ENCODE measurements at places on chromosomes 2 and 18.
A peak's percentile ranks its signal among the peaks of the same experiment; 100 is the strongest.

DNA sequence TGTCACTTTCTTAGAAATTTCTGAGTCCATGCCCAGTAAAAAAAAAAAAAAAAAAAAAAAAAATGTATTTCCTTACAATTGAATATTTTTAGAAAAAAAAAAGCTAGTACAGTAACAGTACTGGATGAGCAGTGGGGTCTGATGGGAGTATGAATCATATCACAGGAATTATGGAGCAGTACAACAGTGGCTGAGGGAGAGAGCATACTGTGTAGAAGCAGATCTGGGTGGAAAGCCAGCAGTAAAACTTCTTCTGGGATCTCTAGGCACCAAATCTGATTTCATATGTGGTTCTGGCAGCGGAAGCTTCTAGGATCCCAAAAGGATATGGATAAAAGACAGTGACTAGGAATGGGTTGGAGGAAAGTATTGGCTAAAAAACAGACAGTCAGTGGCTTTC lies 414.9 kb upstream of the FSHR start:
- no peaks in the 10 kb centered on the region for H3K27me3 ChIP-seq
- no peak for DNase-seq
- no peak overlapping the region for H3K4me3 ChIP-seq
- H3K27ac ChIP-seq = no peak overlapping the region

DNA sequence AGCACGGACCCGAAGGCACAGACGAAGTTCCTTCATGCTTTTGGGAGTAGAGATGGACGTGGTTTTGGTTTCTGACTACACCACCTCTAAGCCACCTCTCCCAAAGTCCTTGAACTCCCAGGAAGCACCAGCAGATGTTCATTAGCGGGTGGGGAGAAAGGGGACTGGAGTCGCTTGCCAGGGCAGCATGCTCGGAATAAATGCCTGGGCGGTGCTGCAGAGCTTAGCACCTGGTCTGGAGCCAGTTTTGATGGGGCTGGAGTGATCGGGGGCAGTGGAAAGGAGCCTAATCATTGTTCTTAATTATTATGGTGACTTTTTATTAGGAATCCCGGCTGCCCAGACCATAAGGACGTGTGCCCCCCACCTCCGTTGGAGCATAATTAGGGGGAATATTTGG lies 220.8 kb downstream of the TFCP2L1 start:
- no peaks in the 10 kb centered on the region for H3K4me1 ChIP-seq
- no peaks in the 10 kb centered on the region for H3K36me3 ChIP-seq
- H3K27ac ChIP-seq = no peak overlapping the region
- H3K27me3 ChIP-seq = peaks cover 2% of the 10 kb centered on the region
- no peak for DNase-seq

- no peaks in the 10 kb centered on the region for H3K4me1 ChIP-seq
- H3K36me3 ChIP-seq = no peaks in the 10 kb centered on the region
- no peaks in the 10 kb centered on the region for H3K27me3 ChIP-seq
Measured at GRCh38 chr2:177830881-177831386, 241.6 kb downstream of the PDE11A start.

- H3K36me3 ChIP-seq = no peaks in the 10 kb centered on the region
- H3K4me1 ChIP-seq = no peaks in the 10 kb centered on the region
- H3K27ac ChIP-seq = no peak overlapping the region
- no peak for DNase-seq
- peaks cover 1% of the 10 kb centered on the region for H3K27me3 ChIP-seq
Measured at GRCh38 chr2:234861841-234862735, 89.7 kb upstream of the SH3BP4 start.

- H3K27me3 ChIP-seq = peaks cover 2% of the 10 kb centered on the region
- H3K27ac ChIP-seq = no peak overlapping the region
- H3K4me1 ChIP-seq = no peaks in the 10 kb centered on the region
- peak overlapping the region; percentile 58 for H3K4me3 ChIP-seq
- H3K36me3 ChIP-seq = no peaks in the 10 kb centered on the region
- DNase-seq = no peak
Measured at GRCh38 chr18:76208678-76209306, 286.2 kb downstream of the ZNF516 start.

DNA sequence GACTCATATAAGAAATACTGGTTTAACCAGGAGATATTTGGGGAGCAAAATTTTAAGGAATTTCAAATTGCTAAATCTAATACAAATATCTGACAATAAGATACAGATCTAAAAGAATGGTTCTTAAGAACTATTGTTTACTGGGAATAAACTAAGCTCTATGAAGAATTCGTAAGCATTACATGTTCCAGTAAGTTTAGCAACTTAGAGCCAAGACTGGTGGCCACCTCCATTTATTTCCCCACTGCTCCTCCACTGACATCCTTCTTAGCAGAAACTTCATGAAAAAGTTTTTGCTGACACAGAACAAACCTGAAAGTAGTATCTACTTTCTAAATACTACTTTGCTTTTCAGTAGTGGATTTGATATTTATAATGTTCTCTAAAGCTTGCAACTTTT lies 83.0 kb downstream of the ACSL3 start:
- H3K4me1 ChIP-seq = peaks cover 3% of the 10 kb centered on the region
- no peak for DNase-seq
- H3K27me3 ChIP-seq = peaks cover 2% of the 10 kb centered on the region
- H3K4me3 ChIP-seq = no peak overlapping the region
- H3K27ac ChIP-seq = no peak overlapping the region
- peaks cover 13% of the 10 kb centered on the region for H3K36me3 ChIP-seq

- no peak overlapping the region for H3K4me3 ChIP-seq
- H3K27me3 ChIP-seq = peaks cover 6% of the 10 kb centered on the region
- no peaks in the 10 kb centered on the region for H3K4me1 ChIP-seq
- no peak for DNase-seq
Measured at GRCh38 chr2:240277073-240277806, 136.8 kb upstream of the OTOS start.

DNA sequence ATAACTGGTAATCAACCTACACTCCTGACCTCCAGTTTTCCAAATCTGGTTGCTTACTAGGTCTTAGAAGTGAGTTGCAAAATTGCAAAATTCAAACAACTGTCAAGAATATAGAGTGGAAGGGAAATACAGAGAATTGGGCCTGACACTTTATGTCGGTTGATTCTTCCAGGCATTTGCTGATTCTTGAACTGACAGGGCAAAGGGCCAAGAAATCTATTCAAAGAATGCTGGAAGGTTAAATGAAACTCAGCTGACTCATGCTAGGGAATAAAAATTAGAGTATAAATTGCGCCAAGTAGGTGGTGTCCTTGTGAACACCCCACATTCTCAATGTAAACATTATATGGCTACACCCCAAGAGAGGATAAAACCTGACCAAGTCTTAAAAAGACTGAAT lies 21.5 kb upstream of the ZSCAN30 start:
- no peak overlapping the region for H3K27ac ChIP-seq
- no peaks in the 10 kb centered on the region for H3K27me3 ChIP-seq
- DNase-seq = no peak

DNA sequence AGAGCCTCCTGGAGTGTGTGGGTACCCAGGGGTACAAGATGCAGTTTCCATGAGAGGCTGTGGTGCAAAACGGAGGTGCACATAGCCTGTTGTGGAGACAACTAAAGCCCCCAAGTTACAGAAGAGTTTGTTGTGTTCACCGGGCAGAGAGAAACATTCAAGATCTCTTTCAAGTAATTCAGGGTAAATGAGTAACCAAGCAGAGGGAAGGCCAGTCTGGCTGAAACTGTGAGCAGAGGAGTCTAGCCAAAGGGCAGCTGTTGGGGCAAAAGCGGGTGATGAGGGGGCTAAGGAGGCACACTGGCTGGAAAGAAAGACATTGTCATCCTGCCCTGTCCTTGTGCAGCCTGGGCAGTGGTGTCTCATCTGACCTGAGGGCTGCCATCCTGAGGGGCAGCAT lies 52.0 kb downstream of the CXCR4 start:
- H3K4me3 ChIP-seq = no peak overlapping the region
- H3K27me3 ChIP-seq = peaks cover 7% of the 10 kb centered on the region
- no peak overlapping the region for H3K27ac ChIP-seq
- no peaks in the 10 kb centered on the region for H3K36me3 ChIP-seq
- peaks cover 2% of the 10 kb centered on the region for H3K4me1 ChIP-seq
- no peak for DNase-seq

DNA sequence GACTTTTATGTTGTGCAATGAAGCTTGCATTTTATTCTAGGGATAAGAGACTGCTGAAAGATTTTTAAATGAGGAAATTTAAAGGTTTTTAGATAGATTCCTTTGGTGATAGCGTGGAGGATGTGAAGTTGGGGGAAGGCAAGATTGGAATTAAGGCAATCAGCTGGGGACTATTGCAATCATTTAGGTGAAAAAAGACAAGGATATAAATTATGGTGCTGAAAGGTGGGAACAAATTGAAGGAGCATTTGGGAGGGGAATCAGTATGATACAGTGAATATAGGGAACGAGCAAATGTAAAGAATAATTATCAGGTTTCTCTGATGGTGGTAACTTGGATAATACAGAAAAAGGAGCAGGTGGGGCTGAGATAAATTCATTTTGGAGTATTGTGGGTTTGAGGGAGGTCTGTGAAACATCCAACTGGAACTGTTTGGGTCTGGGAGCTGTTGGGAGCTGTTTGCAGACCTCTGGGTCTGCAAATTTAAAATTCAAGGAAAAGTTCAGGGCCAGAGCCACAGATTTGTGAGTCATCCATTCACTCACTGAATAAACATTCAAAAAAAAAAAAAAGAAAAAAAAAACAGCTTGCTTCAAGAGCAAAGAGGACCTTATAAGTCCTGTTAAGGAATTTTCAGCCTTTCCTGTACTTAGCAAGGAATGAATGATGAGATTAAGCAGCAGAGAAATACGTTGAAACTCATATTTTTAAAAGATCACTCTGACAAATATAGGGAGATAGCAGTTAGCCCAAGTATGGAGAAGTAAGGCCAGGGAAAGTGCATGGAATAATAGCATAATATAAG lies 257.5 kb upstream of the FN1 start:
- no peak overlapping the region for H3K4me3 ChIP-seq
- H3K4me1 ChIP-seq = no peaks in the 10 kb centered on the region
- H3K36me3 ChIP-seq = peaks cover 5% of the 10 kb centered on the region
- H3K27me3 ChIP-seq = peaks cover 2% of the 10 kb centered on the region

- no peaks in the 10 kb centered on the region for H3K4me1 ChIP-seq
- no peak overlapping the region for H3K27ac ChIP-seq
Measured at GRCh38 chr2:106314444-106314843, 120.3 kb upstream of the UXS1 start.

- H3K27ac ChIP-seq = peak within 1 kb of the TSS; percentile 91
- peak; percentile 85 for DNase-seq
- peak within 1 kb of the TSS; percentile 84 for H3K4me3 ChIP-seq
- no peaks in the 10 kb centered on the region for H3K36me3 ChIP-seq
Measured at GRCh38 chr2:84516234-84516986, at the start of gene DNAH6. DNAH6 (plus strand) TSS chr2:84516498; CDS start chr2:84517827, 1,329 bp downstream.

DNA sequence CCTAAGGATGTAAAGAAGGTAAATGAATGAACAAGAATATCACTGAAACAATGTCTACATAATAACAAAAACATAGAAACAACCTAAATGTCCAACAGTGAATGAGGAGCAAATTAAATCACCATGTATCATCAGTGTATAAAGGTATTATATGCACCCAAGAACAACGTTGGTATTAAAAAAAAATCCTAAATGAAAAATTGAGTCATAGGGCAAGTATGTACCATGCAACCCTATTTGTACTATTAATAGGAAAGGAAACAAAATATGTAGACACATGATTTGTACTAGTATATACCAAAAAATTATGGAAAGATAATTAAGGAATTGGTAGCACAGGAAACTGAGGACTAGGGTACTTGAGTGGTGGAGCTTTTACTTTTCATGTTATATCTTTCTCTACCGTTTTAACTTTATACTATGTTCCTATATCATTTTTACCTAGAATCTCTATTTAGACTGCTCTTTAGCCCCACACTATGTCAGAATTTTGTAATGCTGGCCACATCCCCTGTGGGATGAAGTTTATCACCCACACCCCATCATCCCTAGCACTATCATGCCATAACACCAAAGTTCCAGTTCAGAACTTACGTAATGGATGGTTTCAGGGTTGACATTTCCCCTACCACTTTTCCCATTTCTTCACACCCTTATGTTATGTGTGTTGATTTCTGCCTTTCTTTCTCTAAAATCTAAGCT lies 25.6 kb downstream of the IKZF2 start:
- H3K4me3 ChIP-seq = peak overlapping the region; percentile 66
- H3K27ac ChIP-seq = peak overlapping the region; percentile 62
- H3K36me3 ChIP-seq = peaks cover 7% of the 10 kb centered on the region

- H3K36me3 ChIP-seq = no peaks in the 10 kb centered on the region
- H3K4me3 ChIP-seq = no peak overlapping the region
- H3K27me3 ChIP-seq = peaks cover 6% of the 10 kb centered on the region
- peaks cover 6% of the 10 kb centered on the region for H3K4me1 ChIP-seq
- no peak for DNase-seq
Measured at GRCh38 chr2:203599509-203599908, 64.4 kb upstream of the RAPH1 start.

GRCh38 chr2:180520921-180521581 lies 459.4 kb upstream of the UBE2E3 start:
- H3K4me1 ChIP-seq = no peaks in the 10 kb centered on the region
- no peak overlapping the region for H3K27ac ChIP-seq
- H3K36me3 ChIP-seq = no peaks in the 10 kb centered on the region
- no peak overlapping the region for H3K4me3 ChIP-seq
- DNase-seq = no peak
- no peaks in the 10 kb centered on the region for H3K27me3 ChIP-seq

DNA sequence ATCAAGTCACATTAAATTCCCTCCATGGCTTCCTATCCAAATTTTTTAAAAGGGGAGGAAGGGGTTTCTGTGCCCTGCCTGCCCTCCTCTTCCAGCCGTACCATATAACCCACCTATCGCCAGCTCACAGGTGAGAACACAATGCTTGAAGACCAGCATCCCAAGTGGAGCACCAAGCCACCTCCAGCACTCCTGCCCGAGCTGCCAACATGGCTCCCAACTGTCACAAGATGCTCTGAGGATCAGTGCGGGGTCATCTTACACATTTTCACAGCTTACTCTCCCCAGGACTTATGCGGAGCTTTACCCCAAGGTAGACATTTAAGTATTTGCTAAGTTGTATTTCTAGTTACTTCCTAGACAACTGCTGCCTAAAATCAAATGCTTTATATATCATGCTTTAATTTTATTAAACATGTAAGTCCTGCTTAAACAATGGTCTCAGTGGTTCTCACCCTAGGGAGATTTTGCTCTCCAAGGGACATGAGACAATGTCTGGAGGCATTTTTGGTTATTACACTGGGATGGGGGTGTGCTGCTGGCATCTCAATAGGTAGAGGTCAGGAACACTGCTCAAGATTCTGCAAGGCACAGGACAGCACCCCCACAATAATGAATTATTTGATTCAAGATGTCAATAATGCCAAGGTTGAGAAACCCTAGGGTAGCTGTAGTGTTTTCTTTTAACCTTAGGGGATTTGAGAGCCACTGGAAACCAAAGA lies 45.8 kb downstream of the SF3B1 start:
- H3K4me3 ChIP-seq = no peak overlapping the region
- H3K27ac ChIP-seq = no peak overlapping the region
- peaks cover 5% of the 10 kb centered on the region for H3K36me3 ChIP-seq
- H3K4me1 ChIP-seq = no peaks in the 10 kb centered on the region

DNA sequence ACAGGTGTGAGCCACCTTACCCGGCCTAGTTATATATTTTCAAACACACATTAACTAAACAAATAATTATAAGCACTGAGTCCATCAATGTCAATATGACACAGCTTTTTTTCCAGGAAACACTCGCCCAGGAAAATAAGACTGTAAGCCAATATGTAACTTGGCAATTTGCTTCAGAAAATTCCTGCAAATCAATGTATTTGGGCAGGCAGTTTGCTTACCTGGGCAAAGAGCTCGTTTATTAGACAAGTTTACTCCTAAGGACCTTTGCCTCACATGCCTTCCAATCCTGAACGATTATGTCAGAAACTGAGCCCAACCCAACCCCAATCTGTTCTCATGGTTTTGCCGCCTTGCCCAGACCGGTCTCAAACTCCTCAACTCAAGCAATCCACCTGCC lies 34.7 kb upstream of the NDUFV2 start:
- H3K27me3 ChIP-seq = no peaks in the 10 kb centered on the region
- H3K4me1 ChIP-seq = no peaks in the 10 kb centered on the region
- no peaks in the 10 kb centered on the region for H3K36me3 ChIP-seq
- DNase-seq = no peak
- no peak overlapping the region for H3K27ac ChIP-seq
- no peak overlapping the region for H3K4me3 ChIP-seq

Data from immature natural killer cell (primary cell).